ENCODE measurements at places on chromosomes 5 and 9. TPM values are rescaled to one million over a fixed set of nuclear protein-coding genes. Genes with fewer than 3 reads are reported as not detected.

The ARHGEF37 gene
- 6.0 TPM for polyA plus RNA-seq

The ADGRD2 gene
- 0.16 TPM for polyA plus RNA-seq

The TIMD4 gene
- 0.64 TPM for polyA plus RNA-seq

The GCNT4 gene
- polyA plus RNA-seq: 0.90 TPM

The ZMYND19 gene
- 20.7 TPM for polyA plus RNA-seq

The PRDM9 gene
- not detected for polyA plus RNA-seq

The STPG3 gene
- 1.3 TPM for polyA plus RNA-seq

The DRD1 gene
- 0.11 TPM for polyA plus RNA-seq

The IFNE gene
- polyA plus RNA-seq: 0.10 TPM

Measured in left lung (tissue), 14 donors.